Osteoblast (primary cell): ENCODE measurements at places on chromosomes 1 and 21. TPM values are rescaled to one million over a fixed set of nuclear protein-coding genes. Genes with fewer than 3 reads are reported as not detected.

DNA sequence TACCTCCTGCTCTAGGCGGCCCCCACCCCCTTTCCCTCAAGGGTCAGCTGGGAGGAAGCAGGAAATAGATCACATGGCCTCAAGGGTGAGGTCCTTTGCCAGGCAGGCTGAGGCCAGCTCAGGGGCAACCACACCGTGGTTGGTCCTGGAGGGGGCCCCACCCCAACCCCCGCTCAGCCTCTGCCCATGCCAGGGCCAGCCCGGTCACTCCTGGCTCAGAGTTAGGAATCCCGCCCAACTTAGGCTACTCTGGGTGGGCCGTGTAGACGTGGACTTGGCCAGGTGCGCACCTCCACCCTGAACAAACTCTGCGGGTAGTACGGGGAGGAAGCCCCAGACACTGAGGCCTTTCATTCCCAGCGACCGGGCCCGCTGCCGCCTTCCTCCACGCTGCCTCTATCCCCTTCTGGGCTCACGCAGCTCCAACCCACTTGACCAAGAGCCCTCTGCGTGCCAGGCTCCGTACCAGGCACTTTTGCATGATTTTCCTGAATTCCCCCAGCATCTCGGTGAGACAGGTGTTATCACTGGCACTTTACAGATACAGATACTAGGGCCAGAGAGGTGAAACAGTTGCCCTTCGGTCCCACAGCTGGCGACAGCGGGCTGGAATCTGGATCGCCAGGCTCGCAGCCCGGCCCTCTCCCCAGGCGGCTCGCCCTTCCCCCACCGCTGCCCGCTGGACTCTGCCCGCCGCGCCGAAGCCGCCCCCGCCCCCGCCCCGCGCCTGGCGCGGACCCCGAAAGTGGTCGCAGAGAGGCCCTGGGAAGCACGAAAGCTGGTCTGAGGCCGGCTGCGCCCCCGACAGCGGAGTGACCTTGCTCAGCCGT lies 769 bp downstream of the GALE start:
- peak; percentile 98 for DNase-seq

- DNase-seq: no peak
Measured at GRCh38 chr1:44436401-44437106, 31.5 kb downstream of the RNF220 start.

GRCh38 chr1:163173121-163173520 lies 29.6 kb downstream of the RGS5 start:
- no peak for DNase-seq

- DNase-seq: peak; percentile 13
Measured at GRCh38 chr1:93925206-93925605, 16.0 kb upstream of the GCLM start.

GRCh38 chr1:220828179-220828490 lies 41.4 kb downstream of the MTARC1 start:
- no peak for DNase-seq

DNA sequence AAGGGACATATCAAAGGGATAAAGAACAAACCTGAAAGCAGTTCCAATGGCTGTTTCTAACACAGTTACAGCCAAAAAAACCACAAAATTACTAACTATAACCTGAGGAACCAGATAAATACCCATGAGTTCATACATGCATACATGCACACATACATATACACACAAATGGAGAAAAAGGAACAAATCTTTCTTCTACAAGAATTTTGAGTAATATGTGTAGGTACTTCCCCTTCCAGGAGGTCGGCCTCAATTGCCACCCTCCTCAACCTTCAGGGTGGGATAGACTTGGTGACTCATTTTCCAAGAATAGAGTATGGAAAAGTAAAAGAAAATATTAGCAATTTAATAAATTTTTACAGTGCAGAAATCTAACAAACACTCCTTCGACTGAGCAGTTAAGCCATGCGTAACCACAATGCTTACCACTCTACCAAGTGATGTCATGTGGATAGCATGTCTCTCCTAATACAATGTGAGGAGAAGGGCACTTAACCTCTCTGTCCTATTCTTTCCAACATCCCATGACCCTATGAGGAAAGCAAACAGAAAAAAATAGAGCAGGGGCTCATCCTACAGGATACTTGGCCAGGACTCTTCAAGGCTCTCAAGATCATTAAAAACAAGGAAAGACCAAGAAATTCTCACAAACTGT lies 243.0 kb upstream of the RUNX1 start:
- DNase-seq: no peak

DNA sequence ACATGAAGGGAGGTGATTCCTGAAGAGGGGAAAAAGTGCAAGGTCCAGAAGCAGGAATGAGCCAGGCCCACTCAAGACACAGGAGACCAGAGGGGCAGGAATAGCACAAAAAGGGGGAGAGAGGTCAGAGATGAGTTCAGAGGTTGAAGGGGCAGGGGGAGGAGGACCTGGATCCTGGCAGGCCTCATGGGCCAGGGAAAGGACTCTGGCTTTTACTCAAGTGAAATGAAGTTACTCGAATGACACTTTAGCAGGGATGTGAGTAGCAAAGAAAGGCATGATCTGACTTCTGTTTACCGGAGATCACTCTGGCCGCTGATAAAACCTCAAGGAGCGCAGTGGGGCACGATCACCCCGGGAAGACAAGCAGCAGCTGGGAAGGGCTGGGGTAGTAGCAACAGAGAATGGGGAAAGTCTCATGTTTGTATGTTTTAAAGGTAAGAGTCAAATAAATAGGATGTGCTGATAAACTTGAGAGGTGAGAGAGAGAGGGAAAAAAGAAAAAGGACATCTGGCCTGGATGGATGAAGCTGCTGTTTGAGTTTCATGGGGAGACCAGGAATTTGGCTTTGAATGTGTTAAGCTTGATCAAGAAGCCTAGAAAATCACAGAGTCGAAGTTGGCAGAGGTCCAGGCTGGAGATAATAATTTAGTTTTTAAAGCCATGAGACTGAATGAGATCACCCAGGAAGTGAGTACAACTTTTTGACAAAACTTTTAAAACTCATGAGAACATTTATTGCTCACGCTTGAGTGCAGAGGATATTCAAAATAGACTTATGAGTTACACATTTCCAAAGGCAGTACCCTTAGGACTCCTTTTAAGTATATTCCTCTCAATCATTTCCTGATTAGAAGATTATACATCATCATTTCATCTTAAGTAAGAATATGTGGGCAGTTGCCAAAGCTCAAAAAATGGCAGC lies 156.0 kb downstream of the RERE start:
- DNase-seq: no peak

DNA sequence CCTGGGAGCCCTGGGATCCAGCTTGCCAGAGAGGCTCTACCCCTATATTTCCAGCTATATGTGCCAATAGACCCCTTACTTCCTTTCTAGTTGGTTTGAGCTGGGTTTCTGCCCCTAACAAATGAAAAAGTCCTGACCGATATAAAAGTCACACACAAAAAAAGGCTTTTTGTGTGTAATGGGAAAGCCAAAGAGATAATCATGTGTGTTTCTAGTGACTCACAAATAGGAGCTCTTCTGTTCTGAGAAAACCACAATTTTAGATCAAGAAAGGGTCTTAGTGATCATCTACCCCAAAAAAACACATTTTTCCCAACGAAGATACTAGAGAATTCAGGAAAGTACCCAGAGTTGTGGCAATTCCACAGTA lies 23.0 kb upstream of the PLEKHA6 start:
- no peak for DNase-seq

- DNase-seq: peak; percentile 92
Measured at GRCh38 chr1:183279835-183280234, 93.8 kb downstream of the LAMC2 start.

DNA sequence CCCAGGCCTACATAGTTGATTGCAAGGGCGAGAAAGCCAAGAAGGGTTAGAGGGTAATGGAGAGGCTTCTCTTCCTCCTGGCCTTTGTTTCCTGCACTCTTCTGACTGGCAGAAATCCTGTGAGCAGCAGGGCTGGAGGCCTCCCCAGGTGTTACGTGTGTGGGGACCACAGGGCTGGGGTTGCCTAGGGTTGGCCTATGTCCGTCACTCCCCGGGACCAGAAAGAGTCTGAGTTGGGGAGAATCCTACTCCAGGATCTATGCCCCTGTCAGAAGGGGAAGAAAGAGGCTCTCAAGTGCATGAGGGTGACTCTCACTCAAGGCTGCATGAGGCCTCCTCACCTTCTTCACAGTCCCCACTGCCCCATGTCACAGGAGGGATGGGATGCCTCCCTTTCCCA lies 38.5 kb downstream of the IGFN1 start:
- peak; percentile 48 for DNase-seq

- DNase-seq: no peak
Measured at GRCh38 chr1:29156543-29157268, 25.0 kb downstream of the SRSF4 start.

GRCh38 chr1:247862756-247863155 lies 5.8 kb downstream of the TRIM58 start:
- no peak for DNase-seq

- peak; percentile 70 for DNase-seq
Measured at GRCh38 chr1:42385283-42385682, 4.7 kb downstream of the RIMKLA start.

DNA sequence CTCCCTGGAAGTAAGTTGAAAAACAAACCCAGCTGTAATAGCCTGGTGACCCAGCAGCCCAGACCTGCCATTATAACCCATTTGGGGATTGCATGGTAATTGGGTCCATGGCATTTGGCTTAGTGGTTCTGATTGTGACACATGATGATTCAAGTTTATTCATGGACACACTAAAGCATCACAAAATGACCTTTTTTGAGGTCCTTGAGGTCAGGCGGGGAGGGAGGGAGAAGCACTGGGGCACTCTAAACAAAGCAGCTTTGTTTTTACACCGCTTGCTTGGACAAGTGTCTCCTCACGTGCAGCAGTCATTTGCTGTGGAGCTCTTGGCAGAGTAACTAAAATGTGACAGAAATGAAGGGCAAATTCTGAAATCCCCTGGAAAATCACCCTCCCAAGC lies 241.0 kb upstream of the SGIP1 start:
- no peak for DNase-seq

Gene TCHH
- not detected in 2 replicates for total RNA-seq

Gene RGS18
- total RNA-seq: 0.36 and 0.88 TPM in 2 replicates

Gene AVPR1B
- total RNA-seq: not detected in 2 replicates
